ENCODE measurements at places on chromosomes 3 and 15.

DNA sequence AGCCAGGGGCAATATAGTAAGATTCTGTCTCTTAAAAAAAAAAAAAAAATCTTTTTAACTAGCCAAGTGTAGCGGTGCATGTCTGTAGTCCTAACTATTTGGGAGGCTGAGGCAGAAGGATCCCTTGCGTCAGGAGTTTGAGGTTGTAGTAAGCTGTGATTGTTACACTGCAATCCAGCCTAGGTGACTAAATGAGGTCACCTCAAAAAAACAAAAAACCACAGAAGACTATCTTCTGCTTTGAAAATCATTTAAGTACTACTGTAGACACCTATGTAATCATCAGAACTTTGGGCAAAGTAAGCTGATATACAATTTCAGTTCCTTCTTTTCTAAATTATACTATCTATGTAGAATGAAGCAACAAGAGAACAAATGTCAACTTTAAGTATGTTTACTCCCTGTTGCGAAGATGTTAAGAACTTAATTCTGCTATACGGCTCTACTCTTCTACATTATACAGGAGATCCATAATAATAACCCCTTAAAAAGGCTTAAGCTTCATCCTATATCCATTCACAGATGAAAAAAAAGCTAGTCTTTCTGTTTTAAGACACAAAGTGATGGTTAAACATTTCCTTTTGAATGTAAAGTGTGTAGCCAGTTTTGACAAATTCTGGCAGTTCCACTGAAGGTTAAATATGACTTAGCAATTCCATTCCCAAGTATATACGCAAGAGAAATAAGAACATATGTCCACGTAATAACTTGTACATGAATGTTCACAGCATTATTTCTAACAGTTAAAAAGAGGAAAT, 15.2 kb downstream of the DAZL start:
- no peak for DNase-seq

- DNase-seq = no peak
These were observed 54.8 kb downstream of the NMD3 start for GRCh38 chr3:161275919-161276318.

DNA sequence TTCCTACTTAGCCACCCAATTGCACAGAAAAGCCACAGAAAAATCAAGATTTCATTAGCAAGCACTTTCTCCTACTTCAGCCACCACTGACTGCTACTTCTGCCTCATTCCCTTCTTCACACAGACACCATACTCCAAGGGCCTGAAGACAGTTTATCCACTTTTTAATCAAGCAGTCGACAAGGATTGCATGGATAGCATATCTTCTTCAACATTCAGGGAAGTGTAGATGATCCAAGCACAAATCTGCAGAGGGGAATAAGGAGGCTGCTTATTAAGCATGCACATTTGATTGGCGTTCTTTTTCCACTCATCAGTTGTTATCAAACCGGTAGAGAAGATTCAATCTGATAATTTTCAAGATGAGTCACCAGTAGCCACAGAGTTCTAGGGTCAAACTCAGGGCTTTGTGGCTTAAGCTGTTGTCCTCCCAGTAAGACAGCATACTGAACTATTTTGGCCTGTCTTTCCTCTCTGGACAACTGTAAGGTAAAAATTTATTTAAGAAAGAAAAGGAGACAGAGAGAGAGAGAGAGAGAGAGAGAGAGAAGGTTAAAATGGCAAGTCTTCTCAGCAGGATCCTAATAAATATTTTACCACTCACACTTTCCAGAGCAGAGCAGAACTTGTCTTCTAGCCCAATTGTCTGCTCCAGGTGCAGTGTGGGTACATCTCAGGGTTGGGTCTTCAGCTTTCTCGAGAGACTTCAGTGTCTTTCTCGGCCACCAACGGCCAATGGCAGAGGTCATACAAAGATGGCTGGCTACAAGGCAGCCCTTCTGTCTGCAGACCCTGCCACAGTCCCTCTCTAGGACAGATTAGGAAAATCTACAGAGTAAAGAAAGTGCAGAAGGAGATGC, 80.6 kb upstream of the BHLHE40 start:
- peak; percentile 29 for DNase-seq

DNA sequence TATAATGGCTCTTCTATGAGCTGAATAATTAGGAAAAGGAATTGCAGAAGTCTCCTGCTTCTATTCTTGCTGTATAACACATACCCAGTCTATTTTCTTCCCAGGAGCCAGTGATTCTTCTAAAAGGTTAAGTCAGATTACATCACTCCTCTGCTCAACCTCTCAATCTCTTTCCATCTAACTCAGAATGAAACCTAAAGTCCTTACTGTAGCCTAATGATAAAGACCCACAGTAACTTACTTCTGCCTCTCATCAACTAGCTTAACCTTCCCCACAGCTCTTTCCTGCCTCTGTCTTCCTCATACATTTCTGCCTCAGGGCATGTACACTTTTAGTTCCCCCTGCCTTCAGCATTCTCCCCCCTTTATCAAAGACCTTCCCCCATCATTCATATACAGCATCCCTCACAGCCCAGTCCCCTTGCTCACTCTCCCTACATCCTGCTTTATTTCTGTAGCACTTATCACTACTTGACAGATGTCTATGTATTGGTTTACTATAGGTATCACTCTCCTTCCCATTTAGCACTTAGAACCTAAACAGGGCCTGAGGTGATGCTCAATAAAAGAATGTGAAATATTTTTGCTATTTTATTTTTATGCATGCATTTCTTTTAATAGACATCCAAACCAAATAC, 28.5 kb upstream of the CMTM6 start:
- DNase-seq = no peak

DNA sequence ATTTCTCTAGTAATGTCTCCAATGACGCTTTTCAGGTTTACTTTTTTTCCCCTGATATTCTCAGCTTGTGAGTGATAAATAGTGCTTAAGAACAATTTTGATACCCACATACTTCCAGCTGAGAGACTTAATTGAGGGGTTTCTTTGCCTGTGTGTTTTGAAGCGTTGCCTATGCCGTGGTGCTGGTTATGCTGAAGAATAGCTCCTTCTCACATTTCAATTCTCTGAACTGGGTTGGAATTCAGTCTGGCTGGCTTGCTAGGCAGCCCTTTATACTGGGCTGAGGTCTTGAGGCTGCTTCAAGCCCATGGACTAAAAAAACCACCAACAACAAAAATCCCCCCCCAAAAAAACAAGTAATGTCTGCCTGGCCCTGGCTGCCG, 87.4 kb downstream of the CHST2 start:
- no peak for DNase-seq

Data from fibroblast of skin of right biceps (primary cell).